ENCODE measurements at places on chromosomes 3 and 15.

GRCh38 chr3:154112146-154112852 lies 8.9 kb upstream of the ARHGEF26 start:
- DNase-seq, result no peak

- no peak for DNase-seq
These were observed 158.3 kb downstream of the ECT2 start for GRCh38 chr3:172908771-172909270.

DNA sequence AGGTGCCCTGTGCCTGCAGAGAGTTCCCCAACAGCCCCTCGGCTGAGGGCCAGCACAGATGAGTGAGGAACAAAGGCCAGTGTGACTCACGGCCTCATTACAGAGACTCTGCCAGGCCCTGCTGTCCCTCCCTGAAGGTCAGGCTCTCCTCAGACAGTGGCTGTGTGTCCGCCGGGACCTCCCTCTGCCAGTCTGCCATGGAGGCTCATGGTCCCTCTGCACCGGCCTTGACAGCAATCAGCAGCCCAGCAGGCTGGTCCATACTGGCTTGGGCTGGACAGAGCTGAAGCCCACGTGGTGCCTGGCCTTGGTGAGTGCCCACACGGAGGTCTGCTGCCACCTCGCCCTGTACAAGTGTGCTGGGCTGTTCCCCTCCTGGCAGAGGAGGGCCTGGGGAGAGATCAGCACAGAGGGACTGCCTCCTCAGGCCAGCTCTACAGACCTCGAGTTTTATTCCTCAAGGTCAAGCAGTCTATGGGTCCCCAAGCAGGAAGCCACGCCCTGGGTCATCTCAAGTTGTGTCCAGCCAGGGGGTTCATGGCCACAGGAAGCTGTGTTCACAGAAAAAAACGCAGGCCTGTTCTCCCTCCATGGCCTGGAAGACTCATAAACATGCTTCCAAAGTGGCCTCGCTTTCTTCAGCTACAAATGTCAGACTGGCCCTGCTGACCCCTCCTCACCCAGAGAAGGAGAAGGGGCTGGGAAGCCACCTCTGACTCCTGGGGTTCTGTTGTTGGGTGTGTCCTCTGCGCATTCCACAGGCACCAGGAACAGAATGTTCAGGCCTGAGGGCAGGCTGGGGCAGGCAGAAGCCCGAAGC lies 27.0 kb downstream of the SLC41A3 start:
- no peak for DNase-seq

- no peak for DNase-seq
These were observed 139.4 kb downstream of the NECTIN3 start for GRCh38 chr3:111210866-111211564.

DNA sequence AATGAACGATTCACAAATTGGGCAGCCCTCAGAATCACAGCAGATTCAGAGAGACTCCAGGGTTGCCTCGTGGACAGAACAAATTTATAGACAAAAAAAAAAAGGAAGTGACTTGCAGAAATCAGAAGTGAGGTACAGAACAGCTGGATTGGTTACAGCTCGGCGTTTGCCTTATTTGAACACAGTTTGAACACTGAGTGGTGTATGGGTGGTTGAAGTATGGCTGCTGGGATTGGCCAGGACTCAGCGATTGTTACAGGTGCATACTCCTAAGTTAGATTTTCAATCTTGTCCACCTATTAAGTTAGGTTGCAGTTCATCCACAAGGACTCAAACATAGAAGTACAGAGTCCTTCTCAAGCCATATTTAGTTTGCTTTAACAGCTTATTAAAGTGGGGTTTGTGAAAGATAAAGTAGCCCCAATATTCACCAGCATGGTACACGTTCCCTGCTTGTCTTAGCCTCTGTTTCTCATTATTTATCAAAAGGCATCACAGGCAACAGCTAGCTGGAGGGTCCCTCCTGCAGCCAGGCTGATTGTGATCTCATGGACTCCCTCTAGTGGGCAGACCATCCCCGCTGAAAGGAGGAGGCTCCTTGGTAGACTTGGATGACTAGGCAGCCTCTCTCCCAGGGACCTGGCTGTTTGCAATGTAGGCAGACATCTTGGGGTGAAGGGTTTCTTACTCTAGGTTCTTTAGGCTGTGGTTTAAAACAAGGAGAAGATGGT lies 17.6 kb upstream of the ALDH1L1 start:
- no peak for DNase-seq

DNA sequence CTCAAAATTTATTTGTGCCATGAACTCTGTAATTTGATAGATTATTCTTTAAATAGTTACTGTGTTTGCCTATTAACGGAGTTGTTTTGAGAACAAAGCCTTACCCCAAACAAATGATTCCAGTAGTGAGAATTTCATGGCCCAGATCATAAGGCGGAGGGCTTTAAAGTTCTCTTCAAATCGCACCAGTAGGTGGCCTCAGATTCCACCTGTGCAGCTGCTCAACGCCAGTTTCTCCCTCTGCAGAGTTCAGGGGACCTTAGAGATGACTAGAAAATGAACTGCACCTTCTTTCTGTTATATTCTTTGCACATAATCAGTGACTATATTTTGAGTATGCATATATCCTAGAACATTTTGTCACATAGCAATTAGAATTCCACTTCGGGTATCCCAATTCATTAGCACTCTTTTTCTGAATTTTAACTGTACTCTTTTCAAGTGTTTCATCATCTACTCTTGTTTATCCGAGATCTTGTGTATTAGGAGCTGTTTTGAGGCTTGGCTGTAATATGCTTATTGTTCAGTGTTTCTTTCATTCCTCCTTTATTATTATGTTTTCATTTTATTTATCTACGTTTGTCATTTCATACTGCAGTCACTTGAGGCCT lies 232.6 kb upstream of the CHRM5 start:
- DNase-seq, result no peak

DNA sequence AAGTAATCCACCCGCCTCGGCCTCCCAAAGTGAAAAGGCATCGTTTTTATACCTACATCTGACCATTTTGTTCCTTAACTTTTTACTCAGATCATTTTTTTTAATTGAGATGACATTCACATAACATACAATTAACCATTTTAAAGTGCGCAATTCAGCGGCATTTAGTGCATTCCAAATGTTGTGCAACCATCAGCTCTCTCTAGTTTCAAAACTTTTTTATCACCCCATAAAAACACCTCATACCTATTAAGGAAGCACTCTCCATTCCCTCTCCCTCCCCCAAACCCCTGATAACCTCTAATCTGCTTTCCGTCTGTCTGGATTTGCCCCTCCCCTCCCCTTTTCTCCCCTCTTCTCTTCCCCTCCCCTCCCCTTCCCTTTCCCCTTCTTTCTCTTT lies 310.1 kb downstream of the UACA start:
- DNase-seq, result no peak

- DNase-seq, result no peak
These were observed 1.1 kb downstream of the CMTM7 start for GRCh38 chr3:32392536-32393302.

DNA sequence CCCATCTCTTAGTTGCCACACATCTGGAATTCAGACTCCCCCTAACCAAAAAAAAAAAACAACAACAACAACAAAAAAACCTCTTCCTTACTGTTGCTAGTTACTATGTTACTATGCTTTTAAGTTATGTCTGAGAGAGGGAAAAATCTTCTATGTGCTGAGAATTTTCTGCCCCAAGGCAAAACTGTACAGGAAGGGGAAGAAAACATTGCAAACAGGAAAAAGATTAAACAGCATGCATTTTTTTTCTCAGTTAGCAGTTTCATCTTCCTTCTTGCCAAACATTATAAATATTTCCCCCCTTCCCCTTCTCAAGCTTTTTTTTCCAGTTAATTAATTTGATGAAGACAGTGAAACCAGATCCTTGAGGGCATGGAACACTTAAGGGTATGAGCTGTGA lies 1.1 kb upstream of the CD200R1 start:
- no peak for DNase-seq

GRCh38 chr3:55014081-55014480 lies 86.2 kb upstream of the LRTM1 start:
- no peak for DNase-seq

All from effector memory CD4-positive, alpha-beta T cell (primary cell).